T-helper 22 cell (primary cell): ENCODE measurements at places on chromosomes 1 and 21.

- DNase-seq: no peak
These were observed 66.3 kb upstream of the LRRC8D start for GRCh38 chr1:89754518-89754917.

DNA sequence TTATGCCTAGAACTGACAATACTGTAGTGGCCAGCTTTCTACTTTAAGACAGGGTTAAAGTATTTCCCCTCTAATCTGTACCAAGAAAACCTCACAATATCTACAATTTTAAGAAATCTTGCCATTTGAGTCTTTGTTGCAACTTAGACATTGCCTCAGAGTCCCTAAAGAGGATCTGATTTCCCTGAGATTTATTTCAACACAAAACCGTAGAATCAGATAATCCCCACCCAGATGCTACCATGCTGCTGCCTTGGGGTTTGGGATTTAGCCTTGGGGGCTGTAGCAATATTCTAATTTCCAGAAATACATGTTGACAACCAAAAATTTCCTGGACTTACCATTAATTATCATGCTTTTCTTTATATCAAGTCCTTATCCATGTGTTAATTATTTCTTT, 50.3 kb upstream of the DENND1B start:
- no peak for DNase-seq

DNA sequence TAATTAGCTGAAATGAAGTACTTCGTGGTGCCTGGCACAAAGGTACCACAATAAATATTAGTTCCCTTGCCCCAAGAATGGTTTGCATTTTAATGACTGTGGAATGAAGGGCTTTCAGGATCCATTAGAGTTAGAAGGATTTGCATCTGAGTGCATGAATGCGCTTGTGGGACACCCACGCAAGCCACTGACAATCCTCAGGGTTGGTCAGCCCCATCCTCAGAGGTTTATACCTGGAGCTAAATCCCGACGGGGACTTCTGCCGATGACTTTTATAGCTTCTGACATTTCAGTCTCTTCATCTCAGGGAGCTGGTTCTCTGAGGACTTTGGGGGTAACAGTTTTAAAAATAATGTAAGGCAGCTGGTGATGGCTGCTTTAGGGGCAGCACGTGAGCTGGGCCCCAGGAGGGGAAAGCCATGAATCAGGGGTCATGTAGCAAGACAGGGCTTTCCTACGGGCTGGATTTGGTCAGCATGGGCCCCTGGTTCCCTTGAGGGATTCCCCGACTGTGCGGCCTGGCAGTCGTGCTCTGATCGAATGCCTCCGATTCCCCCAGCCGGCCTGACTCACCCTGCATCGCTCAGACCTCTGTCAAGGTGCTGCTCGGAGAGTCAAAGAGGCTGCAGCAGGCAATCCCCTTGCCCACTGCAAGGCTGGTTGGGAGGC, 20.8 kb upstream of the IL10 start:
- DNase-seq: no peak

DNA sequence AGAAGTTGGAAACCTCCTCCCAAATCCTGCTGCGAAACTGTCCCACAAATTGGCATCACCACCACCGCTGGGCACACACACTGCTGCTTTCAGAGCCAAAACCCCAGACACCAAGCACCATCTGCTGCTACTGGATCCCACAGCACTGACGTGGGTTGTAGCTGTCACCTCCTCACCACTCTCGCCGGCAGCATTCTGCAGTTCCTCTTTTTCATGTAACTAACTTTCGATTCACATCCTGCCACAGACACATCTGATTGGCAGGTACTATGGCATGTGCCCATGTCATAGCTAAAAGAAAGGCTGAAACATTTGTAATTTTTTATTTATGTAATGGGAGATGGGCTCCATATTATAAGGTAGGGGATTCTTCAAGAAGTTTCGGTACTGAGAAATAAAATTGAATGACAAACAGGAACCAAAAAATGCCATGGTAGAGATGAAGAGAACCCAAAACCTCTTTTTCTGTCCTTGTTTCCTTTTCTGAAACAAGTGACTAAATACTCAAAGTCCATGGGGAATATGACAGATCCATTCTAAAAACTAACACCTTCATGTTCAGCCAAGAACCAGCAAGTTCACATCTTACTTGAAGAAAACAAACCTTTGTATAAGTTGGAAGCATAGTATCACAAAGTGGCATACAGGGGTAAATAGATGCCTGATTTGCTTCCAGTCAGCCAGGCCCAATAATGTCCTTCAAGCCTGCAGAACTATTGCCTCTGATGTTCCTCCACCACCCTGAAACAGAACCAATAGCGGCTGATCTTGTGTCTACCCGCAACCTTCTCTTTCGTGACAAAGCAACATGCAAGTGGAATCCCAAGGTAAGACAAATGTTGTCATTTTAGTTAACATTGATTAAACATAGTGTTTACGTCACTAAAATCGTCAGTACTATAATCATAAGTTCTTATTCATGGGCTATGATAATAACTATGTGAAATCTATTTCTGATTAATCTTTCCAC, 26.6 kb upstream of the RGS13 start:
- peak; percentile 38 for DNase-seq

- no peak for DNase-seq
These were observed 96.6 kb upstream of the ZNF281 start for GRCh38 chr1:200506471-200506870.

DNA sequence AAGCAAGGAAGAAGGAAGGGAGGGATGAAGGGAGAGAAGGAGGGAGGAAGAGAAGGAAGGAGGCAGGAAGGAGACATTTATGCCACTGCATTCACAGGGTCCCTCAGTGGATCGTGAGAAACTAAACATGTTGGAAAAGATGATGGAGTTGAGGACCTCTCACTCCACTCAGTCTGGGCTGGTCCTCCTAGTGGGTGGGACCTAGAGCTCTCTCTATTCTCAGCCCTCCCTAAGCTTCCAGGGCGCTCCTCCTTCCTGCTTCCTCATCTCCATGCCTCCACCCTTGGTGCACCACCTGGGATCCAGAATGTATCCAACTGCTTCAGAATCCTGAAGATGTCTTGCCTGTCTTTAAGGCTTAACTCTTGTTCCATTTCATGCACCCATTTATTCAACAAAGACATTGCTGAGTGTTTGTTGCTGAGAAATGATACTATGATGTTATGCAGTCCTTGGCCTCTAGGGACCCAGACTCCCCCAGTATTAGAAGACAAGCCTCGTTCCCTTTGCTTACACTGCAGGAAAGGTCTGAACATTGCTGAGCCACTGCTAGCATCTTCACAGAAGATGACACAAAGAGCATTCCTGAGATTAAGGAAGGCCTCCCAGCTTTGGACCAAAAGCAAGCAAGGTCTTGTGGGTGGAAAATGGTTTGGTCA, 88.5 kb downstream of the BEND5 start:
- no peak for DNase-seq

GRCh38 chr1:187032316-187032981, 203.7 kb downstream of the PLA2G4A start:
- DNase-seq: no peak

GRCh38 chr1:244730934-244731434, 78.1 kb downstream of the DESI2 start:
- DNase-seq: no peak

DNA sequence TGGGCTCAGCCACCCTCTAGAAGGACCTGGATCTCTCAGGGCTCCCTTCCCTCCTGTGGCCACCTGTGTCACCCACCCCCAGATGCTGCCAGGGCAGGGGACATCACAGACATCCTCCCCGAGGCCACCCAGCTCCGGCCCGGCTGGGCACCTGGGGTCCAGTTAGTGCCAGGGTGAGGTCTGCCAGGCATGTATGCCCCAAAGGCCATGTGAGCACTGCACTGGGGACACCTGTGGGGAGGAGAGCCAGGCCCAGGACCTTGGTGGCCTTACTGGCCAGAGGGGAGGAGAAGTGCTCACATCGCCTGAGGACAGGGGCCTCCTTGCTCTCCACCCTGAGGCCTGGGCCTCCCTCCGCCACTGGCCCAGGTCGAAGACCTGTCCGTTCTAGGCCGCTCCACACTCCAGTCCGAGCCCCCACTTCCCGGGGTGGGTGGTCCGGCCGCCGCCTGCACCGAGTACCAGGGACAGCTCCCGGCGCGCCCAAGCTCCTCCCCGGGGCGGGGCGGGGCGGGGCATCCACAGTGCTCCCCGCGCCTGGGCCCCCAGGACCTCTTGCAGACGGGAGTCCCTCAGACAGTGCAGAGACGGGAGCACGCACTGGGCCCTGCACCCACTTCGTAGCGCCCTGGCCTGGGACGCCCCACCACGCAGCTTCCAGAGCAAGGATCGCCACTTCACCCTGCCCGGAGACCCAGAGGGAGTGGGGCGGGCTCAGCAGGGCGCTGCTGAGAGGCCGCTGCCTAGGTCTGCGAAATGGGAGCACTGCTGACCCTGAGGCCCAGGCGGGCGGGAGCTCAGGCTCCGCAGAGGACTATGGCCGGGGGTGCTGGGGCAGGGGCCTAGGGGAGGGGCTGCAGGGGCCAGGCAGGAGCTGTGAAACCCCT, 34.3 kb upstream of the CCDC27 start:
- no peak for DNase-seq

- no peak for DNase-seq
These were observed 20.1 kb downstream of the UCK2 start for GRCh38 chr1:165847486-165847885.

- DNase-seq: no peak
These were observed 810.0 kb upstream of the NEGR1 start for GRCh38 chr1:73092383-73092782.

DNA sequence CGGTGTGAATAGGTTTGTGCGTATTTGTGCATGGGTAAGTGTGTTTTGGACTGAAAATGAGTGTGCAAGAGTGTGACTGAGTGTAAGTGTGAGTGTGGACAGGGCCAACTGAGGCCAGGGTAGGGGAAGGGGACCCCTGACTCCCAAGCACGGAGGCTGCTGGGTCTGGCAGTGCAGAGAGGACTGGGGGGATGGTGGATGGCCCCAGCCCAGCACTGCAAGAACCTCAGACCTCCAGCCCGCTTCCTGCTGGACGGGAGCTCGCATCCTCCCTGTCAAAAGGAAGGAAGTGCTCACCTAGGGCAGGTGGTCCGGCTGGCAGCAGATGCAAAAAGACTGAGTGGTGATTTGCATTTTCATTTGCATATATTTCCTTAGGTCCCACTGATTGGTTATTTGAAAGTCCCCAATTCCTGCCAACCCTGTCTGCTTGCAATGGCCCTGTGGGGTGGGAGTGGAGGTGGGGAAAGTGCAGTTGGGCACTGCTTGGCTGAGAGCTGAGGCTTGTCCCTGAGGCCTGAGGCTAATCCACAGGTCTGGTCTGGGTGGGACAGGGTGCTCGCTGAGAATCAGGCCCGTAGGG, 42.8 kb upstream of the CASZ1 start:
- DNase-seq: no peak

- no peak for DNase-seq
These were observed 113.3 kb upstream of the DUSP10 start for GRCh38 chr1:221855156-221855555.

GRCh38 chr1:46948629-46949416, 7.5 kb upstream of the CYP4A11 start:
- no peak for DNase-seq

DNA sequence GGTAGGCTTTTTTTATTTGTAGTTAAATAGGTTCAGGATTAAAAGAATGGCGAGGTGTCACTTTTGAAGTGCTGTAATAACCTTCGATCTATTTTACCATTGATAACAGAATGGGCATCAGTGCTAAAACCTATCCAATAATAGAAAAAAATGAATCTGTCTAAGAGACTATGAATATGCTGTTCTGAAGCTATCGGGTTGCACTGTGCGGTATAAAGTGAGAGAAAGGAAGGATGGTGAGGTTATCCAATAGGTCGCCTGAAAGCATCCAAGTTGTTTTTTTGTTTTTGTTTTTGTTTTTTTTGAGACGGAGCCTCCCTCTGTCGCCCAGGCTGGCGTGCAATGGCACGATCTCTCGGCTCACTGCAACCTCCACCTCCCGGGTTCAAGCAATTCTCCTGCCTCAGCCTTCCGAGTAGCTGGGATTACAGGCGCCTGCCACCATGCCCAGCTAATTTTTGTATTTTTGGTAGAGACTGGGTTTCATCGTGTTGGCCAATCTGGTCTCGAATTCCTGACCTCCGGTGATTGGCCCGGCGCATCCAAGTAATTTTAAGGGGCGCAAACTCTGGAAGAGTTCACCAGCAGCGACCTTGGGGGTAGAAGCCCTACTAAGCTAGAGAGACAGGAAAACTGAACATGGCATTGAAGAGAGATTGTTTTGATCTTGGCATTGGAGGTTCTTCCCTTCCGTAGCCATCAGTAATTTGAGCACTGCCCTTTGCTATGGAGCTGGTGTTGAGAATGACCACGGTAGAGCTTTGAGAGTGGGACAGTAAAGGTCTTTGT, 8.7 kb upstream of the MDM4 start:
- DNase-seq: no peak

DNA sequence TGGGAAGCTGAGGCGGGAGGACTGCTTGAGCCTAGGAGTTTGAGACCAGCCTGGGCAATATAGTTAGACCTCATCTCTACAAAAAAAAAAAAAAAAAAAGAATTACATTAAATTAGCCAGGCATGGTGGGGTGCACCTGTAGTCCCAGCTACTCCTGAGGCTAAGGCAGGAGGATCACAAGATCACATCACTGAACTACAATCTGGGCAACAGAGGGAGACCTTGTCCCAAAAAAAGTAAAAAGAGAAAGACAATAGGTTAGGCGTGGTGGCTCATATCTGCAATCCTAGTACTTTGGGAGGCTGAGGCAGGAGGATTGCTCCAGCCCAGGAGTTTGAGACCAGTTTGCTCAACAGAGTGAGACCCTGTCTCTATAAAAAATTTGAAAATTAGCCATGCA, 130.3 kb downstream of the TIAM1 start:
- DNase-seq: no peak

GRCh38 chr1:223143537-223144248, 645 bp upstream of the TLR5 start:
- DNase-seq: no peak

DNA sequence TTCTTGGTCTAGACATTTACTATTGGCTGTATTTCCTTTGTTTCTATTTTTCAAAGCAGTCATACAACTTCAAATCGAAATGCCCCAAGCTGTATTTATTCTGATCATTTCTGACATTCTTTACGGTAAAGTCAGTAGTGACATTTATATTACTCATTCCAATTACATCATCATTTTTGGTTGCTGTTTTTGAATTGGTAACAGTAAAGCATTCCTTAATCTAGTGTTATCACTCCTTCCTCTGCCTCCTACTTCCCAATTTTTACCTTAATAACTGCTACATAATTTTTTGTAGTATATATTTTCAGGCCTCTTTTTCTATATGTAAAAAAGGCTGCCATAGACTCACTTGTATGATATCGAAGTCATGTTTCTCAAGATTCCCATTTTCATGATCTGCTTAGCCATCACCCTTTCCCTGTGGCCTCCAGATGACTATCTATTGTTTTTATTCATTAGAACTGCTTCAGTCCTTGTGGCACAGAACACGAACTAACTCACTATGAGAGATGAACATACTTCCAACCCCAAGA, 167.2 kb downstream of the RUNX1 start:
- no peak for DNase-seq

GRCh38 chr1:24319312-24319863, at the start of gene GRHL3:
GRHL3 (plus strand) TSS chr1:24319357; CDS start chr1:24319552, 195 bp downstream.
- DNase-seq: no peak
